ENCODE measurements at places on chromosomes 16 and 17.
A peak's percentile ranks its signal among the peaks of the same experiment; 100 is the strongest.

DNA sequence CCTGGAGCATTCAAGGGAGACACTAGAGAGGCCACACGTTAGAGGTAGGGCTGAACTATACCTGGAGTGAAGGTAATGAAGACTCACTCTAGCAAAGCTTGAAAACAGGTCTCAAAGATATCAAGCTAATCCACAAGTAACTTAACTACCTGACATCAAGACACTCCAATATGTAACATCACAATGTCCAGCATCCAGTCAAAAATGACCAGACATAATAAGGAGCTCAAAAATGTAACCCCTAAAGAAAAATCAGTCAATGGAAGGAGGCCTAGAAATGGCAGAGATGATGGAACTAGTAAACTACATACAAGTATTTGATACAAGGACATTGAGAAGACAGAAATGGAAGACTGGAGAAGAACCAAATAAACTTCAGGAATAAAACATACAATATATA, 6.0 kb downstream of the TEKT3 start:
- no peak for DNase-seq

- peak; percentile 11 for DNase-seq
Observed at GRCh38 chr16:23435500-23435899, 17.5 kb downstream of the COG7 start.

- DNase-seq, result peak; percentile 66
Observed at GRCh38 chr17:48603959-48604769, 622 bp downstream of the HOXB6 start.

GRCh38 chr16:2586241-2586640, 48.4 kb downstream of the PDPK1 start:
- no peak for DNase-seq

- DNase-seq, result no peak
Observed at GRCh38 chr16:84427553-84427952, 59.2 kb downstream of the ATP2C2 start.

- no peak for DNase-seq
Observed at GRCh38 chr16:17963185-17963836, 373.2 kb downstream of the NPIPA8 start.

GRCh38 chr17:50913120-50913519, 47.0 kb upstream of the TOB1 start:
- no peak for DNase-seq

DNA sequence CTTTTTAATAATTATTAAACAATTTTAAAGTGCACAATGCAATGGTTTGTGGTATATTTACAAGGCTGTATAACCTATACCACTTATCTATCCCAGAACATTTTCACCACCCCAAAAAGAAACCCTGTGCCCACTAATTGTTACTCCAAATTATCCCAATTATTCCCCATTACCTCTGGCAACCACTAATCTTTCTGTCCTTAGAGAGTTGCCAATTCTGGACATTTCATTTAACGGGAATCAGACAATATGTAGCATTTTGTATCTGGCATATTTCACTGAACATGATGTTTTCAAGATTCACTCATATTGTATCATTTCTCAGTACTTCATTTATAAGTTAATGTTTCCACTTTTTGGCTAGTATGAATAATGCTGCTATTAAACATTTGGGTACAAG, 103.1 kb upstream of the NACA2 start:
- no peak for DNase-seq

- no peak for DNase-seq
Observed at GRCh38 chr16:1642148-1642547, 30.0 kb downstream of the CRAMP1 start.

- no peak for DNase-seq
Observed at GRCh38 chr16:46830417-46830901, 521 bp downstream of the C16orf87 start.

DNA sequence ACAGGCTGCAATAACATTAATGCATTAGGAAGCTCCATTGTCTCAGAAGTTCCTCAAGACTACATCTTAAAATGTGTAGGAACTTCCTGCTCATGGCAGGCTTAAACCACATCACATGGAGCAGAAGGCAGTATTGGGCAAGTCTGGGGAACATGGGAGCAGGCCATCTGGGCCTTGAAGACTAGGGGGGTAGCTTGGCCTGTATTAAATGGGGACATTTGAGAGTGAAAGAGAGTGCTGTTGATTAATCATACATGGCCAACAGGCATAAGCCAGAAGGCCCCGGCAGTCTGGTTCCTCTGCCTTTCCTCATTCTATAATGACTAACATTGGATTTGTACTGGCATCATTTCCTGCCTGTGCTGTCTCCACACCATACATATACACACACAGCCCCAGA, 25.2 kb upstream of the SLC5A11 start:
- DNase-seq, result no peak

GRCh38 chr17:80833952-80834892, 157.4 kb upstream of the CHMP6 start:
- peak; percentile 84 for DNase-seq

DNA sequence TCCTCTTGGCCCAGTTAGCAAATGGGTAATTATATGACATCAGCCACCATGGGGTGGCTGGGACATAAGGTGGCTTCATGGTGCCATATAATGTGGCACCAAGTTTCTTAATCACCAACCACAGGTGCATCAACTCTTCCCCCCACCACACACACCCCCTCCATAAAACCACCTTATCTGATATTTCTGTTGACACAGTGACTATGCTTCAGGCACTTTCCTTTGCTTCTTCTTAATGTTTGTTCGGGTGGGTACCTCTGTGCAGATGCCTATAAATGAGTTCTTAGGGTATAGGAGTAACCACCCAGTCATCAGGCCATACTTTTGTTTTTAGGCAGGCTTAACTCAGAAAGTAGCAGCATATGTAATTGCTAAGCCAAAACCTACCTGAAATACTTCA, 29.5 kb downstream of the RNF43 start:
- no peak for DNase-seq

DNA sequence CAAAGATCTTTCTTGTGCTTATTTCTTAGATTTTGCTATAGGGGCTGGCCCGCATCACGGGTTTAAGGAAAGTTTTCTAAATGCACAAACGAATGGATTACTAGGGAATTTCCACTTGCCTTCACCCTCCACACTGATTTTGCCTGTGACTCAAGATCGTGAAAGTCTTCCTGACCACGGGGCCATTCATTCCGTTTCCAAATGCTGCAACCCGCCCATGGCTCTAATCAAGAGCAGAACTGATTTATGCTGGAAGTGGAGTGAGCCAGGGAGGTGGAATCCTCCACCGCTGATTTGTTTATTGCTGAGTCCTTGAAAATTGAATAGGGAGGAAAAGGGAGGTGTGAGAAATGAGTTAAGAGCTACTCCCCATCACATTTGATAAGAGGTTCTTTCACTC, 52.4 kb downstream of the CA10 start:
- DNase-seq, result no peak

GRCh38 chr16:47463771-47464624, 2.9 kb downstream of the PHKB start:
- DNase-seq, result no peak
